Globus pallidus (tissue), 1 donor: ENCODE measurements at places on chromosomes 3 and 15.
A peak's percentile ranks its signal among the peaks of the same experiment; 100 is the strongest.

- no peak for DNase-seq
Measured at GRCh38 chr3:60758171-60758570, 493.1 kb downstream of the FHIT start.

- DNase-seq = no peak
Measured at GRCh38 chr3:15722877-15723623, 74.7 kb downstream of the ANKRD28 start.

- DNase-seq = peak; percentile 61
Measured at GRCh38 chr3:64687781-64688604, at the start of gene ADAMTS9. Gene ADAMTS9, minus strand, starts transcription at chr3:64688000. Its CDS starts 343 bp downstream, at chr3:64687657.

GRCh38 chr15:62833646-62834045 lies 208.9 kb upstream of the TPM1 start:
- DNase-seq = no peak

GRCh38 chr3:134237454-134238145 lies 13.1 kb downstream of the RYK start:
- no peak for DNase-seq

- no peak for DNase-seq
Measured at GRCh38 chr3:39879581-39879980, 70.2 kb downstream of the MYRIP start.
